ENCODE measurements at places on chromosomes 16 and 17. TPM values are rescaled to one million over a fixed set of nuclear protein-coding genes. Genes with fewer than 3 reads are reported as not detected.

The ACE gene
- polyA plus RNA-seq = 1.9 TPM

DNA sequence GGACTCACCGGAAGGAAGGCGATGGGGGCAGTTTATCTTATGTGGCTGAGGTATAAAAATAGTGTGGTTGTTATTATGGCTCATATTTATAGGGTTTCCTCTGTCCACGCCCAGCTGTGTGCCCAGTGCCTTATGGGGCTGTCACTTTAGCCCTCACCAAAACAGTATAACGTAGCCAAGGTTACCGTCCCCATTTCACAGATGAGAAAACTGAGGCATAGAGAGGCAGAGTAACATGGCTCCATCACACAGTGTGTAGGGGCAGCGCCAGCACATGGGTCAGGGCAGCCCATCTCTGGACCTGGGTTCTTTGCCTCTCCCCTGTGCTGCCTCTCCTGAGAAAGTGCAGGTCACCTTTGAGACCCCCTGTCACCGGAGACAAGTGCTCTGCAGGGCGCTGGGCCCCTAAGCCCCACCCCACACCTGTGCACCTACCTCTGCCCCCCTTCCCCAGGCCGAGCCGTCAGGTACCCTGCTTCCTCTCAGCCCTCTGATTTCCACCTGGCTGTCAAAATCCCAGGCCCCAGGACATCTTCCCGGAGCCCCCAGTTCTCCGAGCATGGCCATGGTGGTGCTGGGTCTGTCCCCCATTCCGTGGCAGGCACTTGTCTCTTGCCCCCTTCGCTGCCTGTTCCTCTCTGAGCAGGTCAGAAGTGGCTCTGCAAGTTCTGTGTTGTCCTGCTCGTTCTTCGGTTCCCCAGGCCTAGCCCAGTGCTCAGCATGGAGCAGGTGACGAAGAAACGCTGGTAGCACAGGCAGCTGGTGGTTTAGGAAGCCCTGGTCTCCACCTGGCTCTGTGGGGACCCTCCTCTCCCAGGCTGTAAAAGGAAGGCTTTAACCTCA lies 7.2 kb downstream of the KIAA0513 start:
- no peak for DNase-seq

- no peak for DNase-seq
These were observed 50.0 kb downstream of the MRTFB start for GRCh38 chr16:14121142-14121541.

DNA sequence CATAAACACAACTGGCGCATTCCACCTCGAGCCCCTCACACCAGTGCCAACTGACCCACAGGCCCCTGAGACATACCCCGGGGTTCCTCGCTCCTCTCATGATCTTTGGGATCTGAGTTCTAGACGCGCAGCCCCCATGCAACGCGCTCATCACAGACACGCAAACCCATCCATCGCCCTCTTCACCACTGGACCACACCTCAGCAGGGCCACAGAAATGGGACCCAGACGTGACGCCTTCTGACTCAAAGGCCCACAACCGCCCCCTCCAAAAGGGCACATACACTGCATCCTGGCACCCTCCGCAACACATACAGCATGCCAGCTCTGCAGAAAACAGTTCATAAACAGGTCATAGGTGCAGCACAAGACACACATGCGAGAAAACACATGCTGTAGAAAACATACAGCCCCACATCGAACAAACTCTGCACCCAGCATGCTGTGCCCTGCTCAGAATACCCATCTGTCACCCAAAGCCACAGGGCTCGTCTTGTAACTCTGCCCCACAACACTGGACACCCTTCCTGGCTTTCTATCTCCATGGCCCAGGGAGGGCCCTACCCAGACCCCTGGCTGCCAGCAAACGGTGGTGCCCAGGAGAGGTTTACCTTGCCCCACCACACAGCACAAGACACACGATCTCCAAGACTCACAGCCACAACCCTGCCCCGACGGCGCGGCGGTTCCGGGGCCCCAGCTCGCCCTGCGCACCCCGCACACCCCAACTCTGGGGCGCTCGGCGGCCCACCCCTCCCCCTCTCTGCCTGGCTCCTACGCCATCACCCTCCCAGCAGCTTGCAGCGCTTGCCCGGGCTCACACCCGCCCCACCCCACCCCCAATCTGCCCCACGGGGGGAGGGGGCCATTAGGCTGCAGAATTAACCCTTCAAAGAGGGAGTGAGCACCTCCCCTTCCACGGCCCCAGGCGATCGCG lies 887 bp downstream of the ZBTB4 start:
- DNase-seq = no peak
